ENCODE measurements at places on chromosomes 3 and 15.
A peak's percentile ranks its signal among the peaks of the same experiment; 100 is the strongest.

GRCh38 chr3:182305881-182306665, 487.2 kb upstream of the ATP11B start:
- no peak for DNase-seq

- no peak for DNase-seq
These were observed 112.5 kb downstream of the SUCNR1 start for GRCh38 chr3:151985787-151986430.

- no peak for DNase-seq
These were observed 704.2 kb downstream of the ROBO1 start for GRCh38 chr3:79063624-79064023.

GRCh38 chr3:100210772-100211135, 50.0 kb upstream of the TBC1D23 start:
- DNase-seq = peak; percentile 23

DNA sequence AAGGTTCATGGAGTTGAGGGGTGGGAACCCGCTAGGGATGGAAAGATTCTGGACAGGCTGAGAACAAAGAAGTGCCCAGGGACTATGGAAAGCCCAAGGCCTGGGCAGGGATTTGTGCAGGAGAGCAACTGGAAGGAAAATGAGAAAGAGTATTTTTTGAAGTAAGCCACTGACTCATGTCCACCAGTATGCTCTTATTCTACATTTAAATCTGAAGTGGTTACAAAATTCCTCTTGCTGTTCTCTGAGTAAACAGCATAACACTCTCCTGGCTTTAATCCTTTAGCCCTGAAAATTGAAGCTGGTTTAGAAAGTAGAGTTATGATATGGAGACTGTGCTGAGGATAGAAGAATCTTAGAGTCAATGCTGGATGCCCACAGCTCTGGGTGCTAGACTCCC, 165.2 kb downstream of the ISL2 start:
- DNase-seq = no peak

DNA sequence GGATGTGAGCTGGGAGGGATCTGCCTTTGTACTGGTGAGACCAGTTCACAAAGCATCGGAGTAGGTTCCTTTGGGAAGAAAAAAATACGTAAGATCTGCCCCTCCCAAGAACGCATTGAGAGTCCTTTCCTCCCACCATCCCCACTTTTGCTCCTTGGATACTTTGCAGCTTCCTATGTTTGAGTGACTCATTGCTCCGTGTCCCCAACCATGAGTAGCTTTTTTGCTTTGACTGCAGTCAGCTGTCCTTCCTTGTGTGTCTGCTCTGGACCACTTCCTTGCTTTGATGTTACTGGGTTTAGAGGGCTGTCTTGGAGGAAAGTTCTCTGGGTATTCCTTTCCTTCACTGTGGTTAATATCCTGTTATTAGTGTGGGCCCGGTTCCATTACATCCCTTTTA, 43.2 kb upstream of the PTPN23 start:
- DNase-seq = no peak
